ENCODE measurements at places on chromosomes 3 and 15. TPM values are rescaled to one million over a fixed set of nuclear protein-coding genes. Genes with fewer than 3 reads are reported as not detected.

SERINC4 gene
- total RNA-seq: 0.71 TPM

RHOV gene
- total RNA-seq: not detected

GRCh38 chr3:71453822-71454511 lies 129.6 kb downstream of the FOXP1 start:
- no peaks in the 10 kb centered on the region for H3K27me3 ChIP-seq
- H3K27ac ChIP-seq: no peak overlapping the region
- no peaks in the 10 kb centered on the region for H3K4me1 ChIP-seq
- H3K36me3 ChIP-seq: no peaks in the 10 kb centered on the region

ITPKA gene
- 0.90 TPM for total RNA-seq

DNA sequence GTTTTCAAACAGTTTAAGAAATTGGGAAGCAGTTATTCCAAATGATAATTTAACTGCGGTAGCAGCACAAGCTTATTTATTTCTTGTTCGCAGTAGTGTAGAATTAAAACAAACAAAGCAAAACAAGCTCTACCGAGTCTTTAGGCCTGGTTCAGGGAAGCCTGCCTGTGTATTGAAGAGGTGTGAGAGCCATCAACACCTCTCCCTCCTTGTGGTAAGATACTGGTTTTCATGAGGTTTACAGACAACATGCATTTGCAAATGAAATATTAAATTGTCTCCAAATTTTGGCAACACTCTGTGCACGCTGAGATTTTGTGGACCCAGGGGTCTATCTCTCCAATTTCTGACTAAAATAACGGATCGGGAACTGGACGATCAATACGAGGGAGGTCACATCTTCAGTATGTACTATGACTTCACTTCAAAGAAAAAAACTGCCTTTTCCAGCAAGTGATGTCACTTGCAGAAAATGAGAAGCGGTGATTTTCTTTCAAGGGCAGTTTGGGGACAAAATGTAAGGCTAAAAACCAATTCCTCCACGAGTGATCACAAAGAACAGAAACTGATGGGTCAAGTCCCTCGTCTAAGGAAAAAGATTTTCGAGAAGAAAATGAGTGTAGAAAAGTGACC lies 721 bp downstream of the ATR start:
- H3K4me1 ChIP-seq: peaks cover 17% of the 10 kb centered on the region
- no peak for DNase-seq
- H3K27ac ChIP-seq: peak overlapping the region; percentile 85
- H3K27me3 ChIP-seq: no peaks in the 10 kb centered on the region

DNA sequence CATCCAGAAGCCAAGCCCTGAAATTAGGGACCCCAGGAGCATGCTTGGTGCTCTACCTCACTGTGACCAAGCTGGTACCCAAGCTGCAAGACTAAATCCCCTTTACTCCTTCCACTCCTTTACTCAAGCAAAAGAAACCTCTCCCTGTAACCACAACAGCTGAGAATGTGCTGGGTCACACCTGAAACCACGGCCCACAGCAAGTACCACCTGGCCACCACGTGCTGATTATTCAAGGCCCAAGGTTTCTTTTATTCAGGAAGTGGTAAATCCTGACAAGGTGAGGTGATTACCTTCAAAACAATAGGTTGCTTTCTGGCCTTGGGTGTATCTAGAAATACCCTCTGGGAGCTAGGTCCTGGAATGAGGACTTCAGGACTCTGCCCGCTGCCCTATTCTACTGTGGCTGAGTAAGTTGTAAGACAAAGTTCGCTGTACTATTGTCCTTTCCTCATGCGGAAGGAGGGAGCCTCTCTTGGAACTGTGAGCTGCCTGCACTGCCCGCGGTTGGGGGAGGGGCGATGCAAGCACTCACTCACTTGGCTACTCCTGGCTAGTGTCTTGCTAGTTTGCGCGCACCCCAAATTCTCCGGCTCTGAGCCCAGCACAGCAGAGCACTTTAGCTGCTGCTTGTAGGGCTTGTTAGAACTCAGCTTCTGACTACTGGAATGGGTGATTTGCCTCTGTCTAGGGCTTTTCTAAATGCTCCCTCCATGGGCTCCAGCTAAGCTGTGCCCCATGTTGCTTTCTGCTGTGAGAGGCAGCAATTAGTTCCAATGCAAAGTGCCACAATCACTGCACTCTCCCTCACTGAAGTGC lies 487.1 kb upstream of the CNTN3 start:
- H3K4me1 ChIP-seq: no peaks in the 10 kb centered on the region
- no peak for DNase-seq
- no peak overlapping the region for H3K27ac ChIP-seq
- no peaks in the 10 kb centered on the region for H3K36me3 ChIP-seq

DNA sequence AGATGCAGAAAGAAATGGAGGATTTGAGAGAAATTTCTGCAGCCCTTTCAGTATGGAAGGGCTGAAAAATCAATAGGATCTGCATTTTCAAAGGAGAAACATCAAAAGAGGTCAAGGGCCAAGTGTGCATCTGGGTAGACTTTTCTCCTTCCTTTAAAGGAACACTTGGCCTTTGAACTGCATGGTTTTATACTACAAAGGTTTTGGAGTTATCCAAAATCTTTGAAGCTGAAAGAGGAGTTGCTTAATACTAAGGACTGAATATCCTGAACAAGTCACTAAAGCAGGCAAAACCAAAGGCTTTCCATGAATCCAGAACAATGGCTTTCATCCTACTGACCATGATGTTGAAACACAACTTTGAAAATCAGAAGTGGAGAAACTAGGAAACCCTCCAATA lies 553.7 kb upstream of the LMCD1 start:
- no peak for DNase-seq
- H3K36me3 ChIP-seq: no peaks in the 10 kb centered on the region
- H3K4me3 ChIP-seq: no peak overlapping the region
- no peaks in the 10 kb centered on the region for H3K27me3 ChIP-seq
- H3K27ac ChIP-seq: no peak overlapping the region

GRCh38 chr15:95872366-95872771 lies 458.1 kb upstream of the NR2F2 start:
- no peak overlapping the region for H3K27ac ChIP-seq
- H3K4me3 ChIP-seq: no peak overlapping the region
- DNase-seq: no peak

C3orf85 gene
- not detected for total RNA-seq

FBXO40 gene
- 81.6 TPM for total RNA-seq

GRCh38 chr3:180359061-180359952 lies 242.7 kb upstream of the TTC14 start:
- H3K4me1 ChIP-seq: no peaks in the 10 kb centered on the region
- H3K27ac ChIP-seq: no peak overlapping the region
- H3K4me3 ChIP-seq: no peak overlapping the region
- no peaks in the 10 kb centered on the region for H3K27me3 ChIP-seq

- no peaks in the 10 kb centered on the region for H3K36me3 ChIP-seq
- H3K4me3 ChIP-seq: no peak overlapping the region
- no peaks in the 10 kb centered on the region for H3K4me1 ChIP-seq
These were observed 16.2 kb downstream of the CLRN1 start for GRCh38 chr3:150956376-150956775.

DNA sequence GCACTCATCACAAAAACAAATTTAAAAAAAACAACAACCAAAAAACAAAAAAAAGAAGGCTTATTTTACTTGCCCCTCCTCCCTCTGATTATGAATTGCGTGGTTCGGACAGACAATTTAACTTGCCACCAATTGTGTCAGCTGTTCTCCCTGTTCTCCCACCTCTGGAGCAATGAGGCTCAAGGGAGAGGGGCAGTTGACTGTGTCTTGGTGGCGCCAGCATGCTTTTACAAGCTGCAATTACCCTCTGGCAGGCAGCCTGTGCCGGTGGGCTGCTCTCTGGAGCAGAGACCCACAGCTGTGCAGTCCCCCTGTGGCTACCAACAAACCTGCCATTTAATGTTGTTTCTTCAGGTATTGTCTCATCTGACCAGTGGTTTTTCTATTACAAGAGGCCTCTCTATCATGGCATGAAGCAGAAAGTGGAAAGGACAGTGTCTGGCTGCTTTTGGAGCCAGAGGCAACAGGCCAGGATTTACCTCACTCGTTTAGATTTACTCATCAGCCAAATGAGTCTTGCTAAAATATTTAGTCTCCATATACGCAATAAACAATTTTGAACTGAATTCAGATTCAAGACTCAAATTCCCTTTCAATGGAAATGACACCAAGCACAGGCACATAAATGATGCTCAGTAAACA lies 192.0 kb upstream of the TPRG1 start:
- no peaks in the 10 kb centered on the region for H3K27me3 ChIP-seq
- H3K36me3 ChIP-seq: no peaks in the 10 kb centered on the region
- no peak overlapping the region for H3K4me3 ChIP-seq

DNA sequence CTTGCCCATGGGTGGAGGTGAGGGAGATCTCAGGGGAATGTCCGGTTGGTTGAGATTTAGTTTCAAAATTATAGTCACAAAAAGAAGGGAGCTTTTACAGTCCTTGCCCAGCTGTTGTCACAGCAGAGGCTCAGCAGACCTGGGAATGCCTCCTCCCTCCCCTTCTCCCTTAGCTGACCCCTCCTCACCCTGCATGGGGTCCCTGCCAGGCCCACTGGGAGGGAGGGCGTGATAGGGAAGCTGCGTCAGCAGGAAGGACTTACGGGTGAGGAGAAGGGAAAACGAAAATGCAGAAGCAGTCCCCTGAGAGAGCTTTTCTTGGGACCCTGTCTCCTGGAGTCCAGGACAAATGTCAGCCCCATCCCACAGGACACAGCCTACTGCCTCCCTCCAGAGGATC lies 18.9 kb downstream of the SCN5A start:
- H3K27me3 ChIP-seq: no peaks in the 10 kb centered on the region
- no peaks in the 10 kb centered on the region for H3K4me1 ChIP-seq
- H3K4me3 ChIP-seq: no peak overlapping the region
- peak overlapping the region; percentile 88 for H3K27ac ChIP-seq
- H3K36me3 ChIP-seq: peaks cover 51% of the 10 kb centered on the region

DNA sequence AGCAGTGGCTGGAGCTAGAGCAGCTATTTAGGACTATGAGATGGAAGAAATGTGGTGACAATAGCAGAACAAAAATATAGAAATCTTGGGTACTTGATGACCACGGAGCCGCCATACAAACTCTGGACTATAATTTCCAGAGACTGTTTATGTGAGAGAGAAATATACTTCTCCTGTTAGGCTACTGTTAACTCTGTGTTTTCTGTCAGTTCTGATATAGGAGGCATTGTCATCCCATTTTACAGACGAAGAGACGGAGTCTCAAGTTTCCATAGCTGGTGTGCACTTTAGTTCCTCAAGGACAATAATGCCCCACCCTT lies 22.8 kb upstream of the RFTN1 start:
- no peak overlapping the region for H3K27ac ChIP-seq
- no peak for DNase-seq
- H3K4me3 ChIP-seq: no peak overlapping the region
- H3K36me3 ChIP-seq: no peaks in the 10 kb centered on the region

DNA sequence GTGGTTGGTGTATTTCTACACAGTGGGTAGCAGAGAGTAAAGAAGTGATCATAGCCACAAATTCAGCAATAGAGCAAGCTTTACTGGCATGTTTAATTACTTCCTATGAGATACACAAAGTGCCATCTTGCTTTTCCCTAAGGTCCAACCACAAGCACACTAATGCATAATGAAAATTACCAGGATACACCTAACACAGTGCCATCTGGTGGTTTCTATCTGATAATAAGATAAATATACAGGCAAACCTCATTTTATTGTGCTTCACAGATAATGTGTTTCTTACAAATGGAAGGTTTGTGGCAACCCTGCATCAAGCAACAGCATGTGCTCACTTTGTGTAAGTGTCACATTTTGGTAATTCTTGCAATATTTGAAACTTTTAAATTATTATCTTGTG lies 223.0 kb downstream of the NSUN3 start:
- no peak for DNase-seq
- H3K27me3 ChIP-seq: no peaks in the 10 kb centered on the region
- no peaks in the 10 kb centered on the region for H3K4me1 ChIP-seq

DNA sequence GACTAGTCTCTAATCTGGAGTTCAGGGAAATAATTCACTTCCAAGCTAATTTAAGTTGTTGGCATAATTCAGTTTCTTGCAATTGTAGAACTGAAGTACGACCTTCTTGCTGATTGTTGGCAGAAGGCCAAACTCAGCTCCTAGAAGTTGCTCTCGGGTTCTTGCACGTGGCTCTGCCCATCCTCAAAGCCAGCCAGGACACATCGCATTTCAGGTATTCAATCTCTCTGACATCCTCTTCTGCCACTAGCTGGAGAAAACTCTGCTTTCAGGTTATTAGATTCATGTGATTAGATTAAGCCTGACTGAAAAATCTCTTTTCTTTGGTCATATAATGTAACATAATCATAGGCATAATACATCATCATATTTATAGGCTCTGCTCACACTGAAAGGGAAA lies 362.0 kb downstream of the ZPLD1 start:
- no peak overlapping the region for H3K27ac ChIP-seq
- no peaks in the 10 kb centered on the region for H3K4me1 ChIP-seq
- no peaks in the 10 kb centered on the region for H3K27me3 ChIP-seq
- no peak overlapping the region for H3K4me3 ChIP-seq
- H3K36me3 ChIP-seq: no peaks in the 10 kb centered on the region
- no peak for DNase-seq

GRCh38 chr3:10279384-10280176 lies 13.2 kb downstream of the GHRL start:
- peaks cover 55% of the 10 kb centered on the region for H3K36me3 ChIP-seq
- no peaks in the 10 kb centered on the region for H3K27me3 ChIP-seq
- DNase-seq: no peak
- H3K4me1 ChIP-seq: peaks cover 5% of the 10 kb centered on the region

DNA sequence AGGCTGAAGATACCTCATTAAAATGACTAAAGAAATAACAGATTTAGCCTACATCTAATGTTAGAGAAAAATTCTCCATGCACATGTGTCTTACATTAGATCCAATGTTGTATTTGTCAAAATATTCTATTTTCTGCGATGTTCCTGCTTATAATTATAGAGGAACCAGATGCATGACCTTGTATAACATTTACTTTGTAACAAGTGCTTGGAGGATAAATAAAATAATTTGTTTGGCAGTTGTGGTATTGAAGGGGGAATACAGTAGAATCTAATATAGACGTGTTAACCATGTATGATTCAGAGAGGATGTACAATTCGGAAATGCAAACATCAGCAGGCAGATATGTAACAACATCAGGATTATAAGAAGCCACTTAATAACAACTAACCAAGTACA lies 922.2 kb downstream of the TUSC7 start:
- H3K36me3 ChIP-seq: no peaks in the 10 kb centered on the region
- H3K4me3 ChIP-seq: no peak overlapping the region
- H3K27me3 ChIP-seq: no peaks in the 10 kb centered on the region

PIGBOS1 gene
- 11.4 TPM for total RNA-seq

GRCh38 chr15:84857418-84858004 lies 27.0 kb upstream of the SLC28A1 start:
- peaks cover 20% of the 10 kb centered on the region for H3K4me1 ChIP-seq
- no peak overlapping the region for H3K4me3 ChIP-seq
- peaks cover 51% of the 10 kb centered on the region for H3K36me3 ChIP-seq
- H3K27me3 ChIP-seq: no peaks in the 10 kb centered on the region
- peak overlapping the region; percentile 26 for H3K27ac ChIP-seq
- no peak for DNase-seq

GRCh38 chr15:25243800-25244097 lies 195.1 kb downstream of the UBE3A start:
- H3K4me3 ChIP-seq: no peak overlapping the region
- no peak overlapping the region for H3K27ac ChIP-seq
- DNase-seq: peak; percentile 43
- no peaks in the 10 kb centered on the region for H3K36me3 ChIP-seq
- no peaks in the 10 kb centered on the region for H3K4me1 ChIP-seq
